ENCODE measurements at places on chromosomes 12 and 14.

DNA sequence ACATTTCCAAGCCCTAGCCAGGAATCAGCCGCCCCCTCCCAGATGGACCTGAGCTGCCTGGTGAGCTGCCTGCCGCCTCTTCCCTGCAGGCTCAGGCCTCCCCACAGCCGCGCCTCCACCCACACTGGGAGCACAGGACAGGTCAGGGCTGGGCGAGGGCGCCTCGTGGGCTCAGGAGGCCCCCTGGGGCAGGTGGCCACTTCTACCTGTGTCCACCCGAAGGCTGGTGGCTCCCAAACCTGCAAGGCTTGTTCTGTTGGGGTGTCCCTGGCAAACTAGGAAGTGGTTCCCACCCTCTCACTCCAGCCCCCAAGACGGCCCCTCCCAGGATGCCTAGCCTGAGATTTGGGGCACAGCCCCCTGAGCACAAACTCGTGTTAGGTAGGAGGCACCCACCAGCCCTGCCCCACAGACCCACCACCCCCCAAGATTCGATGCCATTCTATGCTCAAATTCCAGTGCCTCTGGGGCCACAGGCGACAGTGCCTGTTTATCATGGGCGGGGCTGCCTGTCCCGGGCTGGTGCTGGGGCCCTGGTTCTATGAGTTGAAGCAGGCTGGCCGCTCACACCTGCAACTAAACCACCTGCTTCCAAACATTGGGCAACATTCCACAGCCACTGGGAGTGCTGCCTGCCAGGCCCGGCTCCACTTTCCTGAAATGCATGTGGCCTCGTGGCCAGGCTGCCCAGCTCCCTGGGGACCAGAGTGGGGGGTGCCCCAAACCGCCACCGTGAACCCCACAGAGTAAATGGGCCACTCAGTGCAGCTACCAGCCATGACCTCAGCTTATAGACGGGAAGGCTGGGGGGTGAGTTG, 6.8 kb downstream of the MMP17 start:
- DNase-seq = no peak

DNA sequence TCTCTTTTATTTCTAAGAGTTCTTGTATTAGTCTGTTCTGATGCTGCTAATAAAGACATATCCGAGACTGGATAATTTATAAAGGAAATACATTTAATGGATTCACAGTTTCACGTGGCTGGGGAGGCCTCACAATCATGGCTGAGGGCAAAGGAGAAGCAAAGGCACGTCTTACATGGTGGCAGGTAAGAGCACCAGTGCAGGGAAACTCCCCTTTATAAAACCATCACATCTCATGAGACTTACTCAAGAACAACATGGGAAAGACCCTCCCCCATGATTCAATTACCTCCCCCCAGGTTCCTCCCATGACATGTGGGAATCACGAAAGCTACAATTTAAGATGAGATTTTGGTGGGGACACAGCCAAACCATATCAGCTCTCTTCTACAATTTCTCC, 503.0 kb downstream of the NPAS3 start:
- no peak for DNase-seq

GRCh38 chr14:83991666-83992065, 1538.3 kb upstream of the FLRT2 start:
- DNase-seq = no peak

DNA sequence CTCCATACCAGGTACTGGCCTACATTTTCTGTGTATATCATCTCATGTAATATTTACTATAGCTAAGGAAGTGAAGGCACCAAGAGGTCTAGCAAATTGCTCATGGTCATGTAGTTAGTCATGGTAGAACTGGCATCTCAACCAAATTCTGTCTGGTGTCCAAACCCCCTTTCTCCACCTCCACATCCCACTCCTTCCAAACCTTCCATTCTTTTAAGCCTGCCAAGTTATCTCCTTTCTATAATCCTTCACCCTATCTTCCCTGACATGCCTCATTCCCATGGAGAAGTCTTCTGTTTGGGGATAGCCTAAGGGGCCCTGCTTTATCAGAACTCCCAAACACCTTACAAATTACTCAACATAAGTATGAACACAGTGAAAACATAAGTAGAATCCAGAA, 196.2 kb upstream of the HMGA2 start:
- no peak for DNase-seq

GRCh38 chr12:65023485-65023884, 97.6 kb downstream of the WIF1 start:
- no peak for DNase-seq

GRCh38 chr12:103705927-103706326, 118.9 kb downstream of the STAB2 start:
- DNase-seq = no peak

DNA sequence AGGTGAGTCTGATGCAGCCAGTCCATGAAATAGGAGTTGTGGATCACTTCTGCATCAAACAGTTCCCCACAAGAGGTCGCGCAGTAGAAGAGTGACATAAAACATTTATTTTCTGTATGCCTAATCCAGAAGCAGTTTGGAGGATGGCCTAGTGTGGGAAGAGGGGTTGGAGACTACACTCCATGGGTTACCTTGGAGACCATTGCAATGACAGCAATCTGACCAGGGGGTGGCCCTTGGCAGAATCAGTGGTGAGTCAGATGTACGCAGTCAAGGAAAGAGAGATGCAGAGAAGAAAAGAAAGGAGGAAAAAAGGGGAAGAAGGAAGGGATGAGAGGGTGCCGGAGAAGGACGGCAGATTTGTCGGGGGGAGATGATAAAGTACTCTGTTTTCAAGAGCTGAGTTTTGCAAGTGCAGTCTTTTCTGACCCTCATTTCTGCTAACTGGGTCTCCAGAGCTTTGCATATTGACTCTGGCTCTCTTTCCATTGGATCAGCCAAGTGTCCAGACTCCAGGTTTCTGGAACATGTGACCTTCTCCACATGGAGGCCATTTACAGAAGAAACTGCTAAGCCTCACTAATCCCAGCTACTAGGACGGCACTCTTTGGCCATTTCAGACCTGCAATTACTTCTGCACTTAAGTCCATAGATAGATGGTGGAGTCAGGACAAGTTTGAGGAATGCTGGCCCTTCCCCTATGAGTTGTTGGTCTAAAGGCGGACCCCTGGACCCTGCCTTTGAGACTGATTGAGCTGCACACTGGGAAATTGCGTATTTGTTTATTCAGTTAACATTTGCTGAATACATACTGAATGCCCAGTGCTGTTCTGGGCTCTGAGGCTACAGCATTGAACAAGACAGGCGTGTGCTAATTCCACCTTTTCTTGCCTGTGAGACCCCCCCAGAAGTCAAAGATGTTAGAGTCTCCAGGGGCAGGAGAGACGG, 424.2 kb downstream of the BCL11B start:
- DNase-seq = no peak

DNA sequence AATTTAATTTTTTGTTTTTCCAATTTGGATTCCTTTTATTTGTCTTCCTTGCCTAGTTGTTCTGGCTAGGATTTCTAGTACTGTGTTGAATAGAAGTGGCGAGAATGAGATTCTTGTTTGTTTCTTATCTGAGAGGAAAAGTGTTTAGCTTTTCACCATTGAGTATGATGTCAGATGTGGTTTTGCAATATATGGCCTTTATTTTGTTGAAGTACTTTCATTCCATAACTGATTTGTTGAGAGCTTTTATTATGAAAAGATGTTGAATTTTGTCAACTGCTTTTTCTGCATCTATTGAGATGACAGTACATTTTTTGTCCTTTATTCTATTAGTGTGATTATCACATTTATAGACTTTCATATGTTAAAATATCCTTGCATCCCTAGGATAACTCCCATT, 462.0 kb downstream of the CCDC91 start:
- DNase-seq = no peak

DNA sequence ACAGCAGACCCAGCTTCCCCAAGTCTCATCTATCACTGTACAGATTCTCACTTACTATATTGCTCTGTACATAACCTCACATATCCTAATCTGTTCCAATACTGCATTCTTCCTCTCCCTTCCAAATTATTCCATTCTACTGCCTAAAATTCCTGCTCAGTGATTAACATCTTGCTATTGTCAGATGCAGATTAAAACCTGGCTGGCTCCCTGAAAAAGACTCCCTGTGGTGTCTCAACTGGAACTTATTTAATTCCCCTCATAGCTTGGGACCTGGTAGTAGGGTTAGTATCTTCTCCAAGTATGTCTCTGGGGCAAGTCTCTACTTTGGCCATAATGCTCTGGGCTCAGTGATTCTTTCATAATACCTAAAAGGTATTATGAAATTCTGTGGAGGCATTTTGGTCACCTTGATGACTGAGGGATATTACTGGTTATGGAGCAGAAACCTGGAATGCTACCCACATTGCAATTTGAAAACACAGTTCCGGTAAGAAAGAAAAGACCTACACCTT, 55.8 kb downstream of the PAWR start:
- DNase-seq = peak; percentile 95

DNA sequence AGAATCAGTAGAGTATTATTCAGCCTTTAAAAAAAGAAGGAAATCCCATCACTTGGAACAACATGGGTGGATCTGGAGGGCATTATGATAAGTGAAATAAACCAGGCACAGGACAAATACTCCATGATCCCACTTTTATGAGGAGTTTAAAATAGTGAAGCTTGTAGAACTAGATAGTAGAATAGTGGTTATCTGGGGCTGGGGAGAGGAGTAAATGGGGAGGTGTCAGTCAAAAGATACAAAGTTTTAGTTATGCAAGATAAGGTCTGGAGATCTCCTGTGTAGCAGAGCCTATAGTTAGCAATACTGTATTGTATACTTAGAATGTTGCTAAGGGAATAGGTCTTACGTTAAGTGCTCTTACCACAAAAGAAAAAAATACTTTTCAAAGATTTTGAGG, 64.9 kb downstream of the RIC8B start:
- DNase-seq = no peak

- no peak for DNase-seq
These were observed 6.2 kb downstream of the OR4K17 start for GRCh38 chr14:20116748-20117147.

GRCh38 chr12:51864833-51865670, 16.5 kb upstream of the FIGNL2 start:
- no peak for DNase-seq

GRCh38 chr14:95482627-95483308, 33.7 kb downstream of the SYNE3 start:
- DNase-seq = no peak

DNA sequence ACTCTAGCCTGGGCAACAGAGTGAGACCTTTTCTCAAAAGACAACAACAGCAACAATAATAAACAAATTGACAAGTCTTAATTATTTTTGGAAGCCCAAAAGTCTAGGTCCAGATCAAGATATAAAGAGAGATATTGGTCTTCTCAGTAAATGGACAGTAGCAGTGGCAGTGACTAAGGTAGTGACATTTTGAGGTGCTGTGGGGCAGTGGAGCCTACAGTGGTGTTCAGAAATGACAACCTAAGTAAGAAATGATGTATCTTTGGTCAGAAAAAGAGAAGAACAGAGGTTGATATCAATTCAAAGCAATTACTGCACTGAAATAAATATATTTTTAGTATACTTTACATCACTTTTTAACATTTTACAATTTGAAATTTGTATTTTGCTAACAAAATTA, 20.7 kb downstream of the METTL25 start:
- DNase-seq = no peak

DNA sequence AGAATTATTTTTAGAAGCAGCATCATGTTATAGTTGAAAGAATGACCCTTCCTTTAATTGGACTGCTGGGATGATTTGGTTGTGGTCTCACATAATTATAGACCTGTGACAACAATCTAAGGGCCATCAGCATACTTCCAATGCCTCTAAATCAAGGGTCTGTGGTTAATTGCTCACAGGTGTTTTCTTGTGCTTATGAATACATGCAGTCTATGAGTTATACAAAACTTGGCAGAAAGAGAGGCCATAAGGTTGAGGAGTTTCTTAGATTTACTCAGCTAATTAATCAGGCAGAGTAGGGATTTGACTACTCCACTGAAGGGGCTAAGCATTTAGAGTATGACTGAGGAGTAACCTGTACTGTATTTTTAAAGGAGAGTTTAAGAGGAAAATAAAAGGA, 37.0 kb upstream of the FRMD6 start:
- DNase-seq = peak; percentile 72

DNA sequence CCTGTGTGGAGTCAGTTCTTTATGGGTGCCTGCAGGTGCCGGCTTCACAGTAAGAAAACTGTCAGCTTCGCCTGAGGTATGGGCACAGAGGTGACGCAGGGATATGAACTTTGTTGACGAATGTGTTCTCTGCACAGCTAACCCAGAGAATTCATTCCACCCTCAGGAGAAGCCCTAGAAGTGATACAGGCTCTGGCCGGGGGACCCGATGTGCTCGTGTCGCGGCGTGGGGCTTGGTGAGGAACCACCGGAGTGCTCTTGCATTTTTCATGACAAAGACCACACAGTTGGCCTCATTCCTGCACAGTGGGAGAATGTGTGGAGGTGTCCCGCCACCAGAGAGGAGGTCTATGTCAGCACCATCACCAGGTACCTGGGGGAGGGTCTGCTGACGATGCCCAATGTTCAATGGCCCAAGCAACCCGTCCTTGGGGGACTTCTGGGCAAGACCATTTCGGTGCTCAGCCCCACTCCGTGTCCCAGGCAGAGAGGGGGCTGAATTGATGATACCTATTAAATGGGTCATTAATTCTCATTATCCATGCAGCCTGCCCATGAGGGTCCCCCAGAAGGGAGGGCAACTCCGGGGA, 147.5 kb upstream of the RTL1 start:
- DNase-seq = no peak

GRCh38 chr12:93569656-93570551, 2.6 kb upstream of the SOCS2 start:
- peak; percentile 85 for DNase-seq

DNA sequence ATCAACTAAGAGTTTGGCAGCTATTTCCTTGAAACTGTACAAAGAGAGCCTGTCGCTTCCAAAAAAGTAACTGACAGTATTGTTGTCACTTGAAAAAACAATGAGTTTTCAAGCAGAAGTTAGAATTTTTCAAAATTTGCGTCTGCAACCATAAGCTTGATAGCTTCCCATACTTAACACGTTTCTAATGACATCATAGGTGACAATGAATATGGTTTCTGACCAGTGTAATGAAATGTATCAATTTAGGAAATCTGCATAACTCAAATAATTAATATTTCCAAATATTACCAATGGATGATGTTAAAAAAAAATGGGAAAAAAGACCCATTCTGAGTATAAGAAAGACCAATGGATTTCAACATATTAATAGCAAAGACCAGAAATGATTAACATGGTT, 165.4 kb upstream of the CRY1 start:
- no peak for DNase-seq

GRCh38 chr12:52876372-52876771, 27.6 kb upstream of the KRT78 start:
- no peak for DNase-seq

Measured in AG10803 (cell line).